CD8-positive, alpha-beta memory T cell (primary cell): ENCODE measurements at places on chromosomes 13 and 19. TPM values are rescaled to one million over a fixed set of nuclear protein-coding genes. Genes with fewer than 3 reads are reported as not detected.

CELF5 gene
- total RNA-seq, result 0.11 TPM

UPF1 gene
- total RNA-seq, result 97.2 TPM

TEX101 gene
- not detected for total RNA-seq

ZNF723 gene
- not detected for total RNA-seq

RFPL4AL1 gene
- not detected for total RNA-seq

CPB2 gene
- not detected for total RNA-seq

NCR1 gene
- total RNA-seq, result not detected

BAX gene
- 331 TPM for total RNA-seq

CEACAM6 gene
- not detected for total RNA-seq

- DNase-seq, result no peak
- peaks cover 30% of the 10 kb centered on the region for H3K27me3 ChIP-seq
- H3K4me3 ChIP-seq, result no peak overlapping the region
- H3K27ac ChIP-seq, result no peak overlapping the region
- no peaks in the 10 kb centered on the region for H3K36me3 ChIP-seq
These were observed 2.0 kb downstream of the SLC8A2 start for GRCh38 chr19:47469719-47470118.

- peak overlapping the region; percentile 70 for H3K27ac ChIP-seq
- H3K36me3 ChIP-seq, result no peaks in the 10 kb centered on the region
- H3K4me3 ChIP-seq, result peak overlapping the region; percentile 58
- H3K27me3 ChIP-seq, result no peaks in the 10 kb centered on the region
- DNase-seq, result no peak
These were observed 2.6 kb downstream of the ZBTB7A start for GRCh38 chr19:4064149-4064495.

- no peak overlapping the region for H3K4me3 ChIP-seq
- peaks cover 5% of the 10 kb centered on the region for H3K27me3 ChIP-seq
- no peaks in the 10 kb centered on the region for H3K4me1 ChIP-seq
- no peak for DNase-seq
- H3K27ac ChIP-seq, result no peak overlapping the region
These were observed 181.4 kb downstream of the KCTD15 start for GRCh38 chr19:33977756-33978685.

GRCh38 chr13:106701771-106702341 is 133.9 kb upstream of the ARGLU1 start:
- H3K4me1 ChIP-seq, result no peaks in the 10 kb centered on the region
- H3K4me3 ChIP-seq, result no peak overlapping the region
- no peak for DNase-seq
- no peak overlapping the region for H3K27ac ChIP-seq

GRCh38 chr13:113770441-113770840 is 11.4 kb downstream of the TMEM255B start:
- no peak for DNase-seq
- no peaks in the 10 kb centered on the region for H3K4me1 ChIP-seq
- no peak overlapping the region for H3K27ac ChIP-seq
- H3K4me3 ChIP-seq, result no peak overlapping the region
- no peaks in the 10 kb centered on the region for H3K27me3 ChIP-seq

- H3K4me3 ChIP-seq, result no peak overlapping the region
- no peaks in the 10 kb centered on the region for H3K4me1 ChIP-seq
- no peaks in the 10 kb centered on the region for H3K27me3 ChIP-seq
- no peak overlapping the region for H3K27ac ChIP-seq
These were observed 10.5 kb upstream of the GPC6 start for GRCh38 chr13:93216122-93216521.

- no peaks in the 10 kb centered on the region for H3K27me3 ChIP-seq
- H3K4me1 ChIP-seq, result no peaks in the 10 kb centered on the region
- no peak for DNase-seq
- H3K27ac ChIP-seq, result no peak overlapping the region
- H3K4me3 ChIP-seq, result no peak overlapping the region
- H3K36me3 ChIP-seq, result no peaks in the 10 kb centered on the region
These were observed 236.2 kb upstream of the HTR2A start for GRCh38 chr13:47133011-47133445.

DNA sequence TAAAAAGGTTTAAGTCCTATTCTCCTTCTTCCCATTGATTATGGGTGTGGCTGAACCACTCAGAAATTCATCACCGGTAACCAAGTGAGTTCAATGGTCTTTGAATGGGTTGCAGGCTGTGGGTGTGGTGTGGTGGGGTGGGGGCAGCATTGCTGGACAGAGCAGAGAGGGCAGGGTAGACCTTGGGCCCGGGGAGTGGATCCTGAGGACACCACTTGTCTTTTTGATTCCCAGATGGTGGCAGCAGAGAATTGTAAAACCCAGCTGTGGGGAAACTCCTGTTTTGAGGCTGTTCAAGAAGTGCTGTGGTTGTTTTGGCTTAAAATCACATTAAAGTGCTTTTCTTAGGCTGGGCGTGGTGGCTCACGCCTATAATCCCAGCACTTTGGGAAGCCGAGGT is 45.8 kb upstream of the RGCC start:
- H3K36me3 ChIP-seq, result no peaks in the 10 kb centered on the region
- H3K27ac ChIP-seq, result no peak overlapping the region
- H3K4me3 ChIP-seq, result no peak overlapping the region

- no peak overlapping the region for H3K27ac ChIP-seq
- H3K4me1 ChIP-seq, result no peaks in the 10 kb centered on the region
- no peaks in the 10 kb centered on the region for H3K36me3 ChIP-seq
- peak; percentile 54 for DNase-seq
- no peaks in the 10 kb centered on the region for H3K27me3 ChIP-seq
These were observed 11.4 kb downstream of the TPGS1 start for GRCh38 chr19:518598-519231.

- DNase-seq, result peak; percentile 16
- no peaks in the 10 kb centered on the region for H3K4me1 ChIP-seq
- no peaks in the 10 kb centered on the region for H3K27me3 ChIP-seq
- H3K4me3 ChIP-seq, result no peak overlapping the region
- H3K36me3 ChIP-seq, result no peaks in the 10 kb centered on the region
These were observed 16.5 kb downstream of the C2CD4C start for GRCh38 chr19:392375-392970.

DNA sequence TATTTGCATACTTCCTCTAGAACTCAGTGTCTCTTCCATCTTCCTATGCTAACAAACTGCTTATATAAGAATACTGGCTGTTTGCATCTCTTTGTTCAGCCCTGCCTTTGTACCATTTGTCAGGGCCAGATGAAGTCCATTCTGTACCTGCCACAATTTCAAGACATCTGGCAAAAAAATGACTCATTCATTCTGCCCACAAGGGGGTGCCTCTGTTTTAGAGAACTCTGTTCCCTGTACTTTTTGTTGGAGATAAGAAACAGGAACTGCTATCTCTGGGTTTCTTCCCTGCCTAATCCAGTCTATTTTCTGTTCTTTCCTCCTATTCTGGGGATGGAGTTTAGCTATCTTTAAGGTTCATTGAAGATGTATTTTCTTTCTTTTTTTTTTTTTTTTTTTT is 23.0 kb downstream of the ZNF568 start:
- H3K36me3 ChIP-seq, result peaks cover 35% of the 10 kb centered on the region
- H3K27me3 ChIP-seq, result no peaks in the 10 kb centered on the region
- H3K4me1 ChIP-seq, result no peaks in the 10 kb centered on the region
- no peak overlapping the region for H3K4me3 ChIP-seq
- DNase-seq, result no peak

- no peak overlapping the region for H3K27ac ChIP-seq
- no peak for DNase-seq
- H3K4me1 ChIP-seq, result no peaks in the 10 kb centered on the region
- H3K27me3 ChIP-seq, result peaks cover 4% of the 10 kb centered on the region
- H3K4me3 ChIP-seq, result no peak overlapping the region
These were observed 28.8 kb upstream of the TUBGCP3 start for GRCh38 chr13:112616586-112617362.

GRCh38 chr13:91024157-91024792 is 323.2 kb upstream of the MIR17HG start:
- no peaks in the 10 kb centered on the region for H3K36me3 ChIP-seq
- no peaks in the 10 kb centered on the region for H3K27me3 ChIP-seq
- H3K4me1 ChIP-seq, result no peaks in the 10 kb centered on the region
- no peak for DNase-seq

GRCh38 chr13:43776501-43777079 is 10.2 kb downstream of the ENOX1 start:
- H3K36me3 ChIP-seq, result no peaks in the 10 kb centered on the region
- H3K27ac ChIP-seq, result no peak overlapping the region
- no peaks in the 10 kb centered on the region for H3K27me3 ChIP-seq
- H3K4me1 ChIP-seq, result no peaks in the 10 kb centered on the region
- no peak overlapping the region for H3K4me3 ChIP-seq

GRCh38 chr13:20174656-20175405 is 14.0 kb upstream of the GJA3 start:
- H3K27me3 ChIP-seq, result peaks cover 14% of the 10 kb centered on the region
- DNase-seq, result no peak

DNA sequence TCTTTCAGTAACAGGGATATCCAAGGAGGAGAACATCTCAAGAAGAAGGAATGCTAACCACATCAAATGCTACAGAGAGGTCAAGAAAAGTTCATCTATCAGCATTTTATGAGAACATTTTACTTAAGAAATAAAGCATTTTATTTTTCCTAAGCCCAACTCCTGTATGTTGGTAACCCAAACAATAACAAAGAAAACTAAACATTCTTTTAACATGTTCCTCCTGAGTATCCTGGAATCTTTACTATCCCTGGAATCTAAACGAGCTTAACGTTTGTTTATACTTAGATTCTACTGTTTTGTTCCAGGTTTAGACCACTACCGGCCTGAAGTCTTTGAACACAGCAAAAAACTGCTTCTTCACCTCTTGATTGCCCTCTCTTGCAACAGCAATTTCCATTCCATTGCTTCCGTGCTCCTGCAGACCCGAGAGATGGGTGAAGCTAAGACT is 89.7 kb downstream of the ZAR1L start:
- H3K4me3 ChIP-seq, result no peak overlapping the region
- no peaks in the 10 kb centered on the region for H3K36me3 ChIP-seq
- no peaks in the 10 kb centered on the region for H3K4me1 ChIP-seq
- H3K27ac ChIP-seq, result no peak overlapping the region
- no peak for DNase-seq
- H3K27me3 ChIP-seq, result no peaks in the 10 kb centered on the region

GRCh38 chr13:41541142-41541938 is 84.0 kb downstream of the RGCC start:
- no peak for DNase-seq
- no peak overlapping the region for H3K4me3 ChIP-seq
- no peak overlapping the region for H3K27ac ChIP-seq
- H3K4me1 ChIP-seq, result no peaks in the 10 kb centered on the region
- H3K27me3 ChIP-seq, result no peaks in the 10 kb centered on the region

DNA sequence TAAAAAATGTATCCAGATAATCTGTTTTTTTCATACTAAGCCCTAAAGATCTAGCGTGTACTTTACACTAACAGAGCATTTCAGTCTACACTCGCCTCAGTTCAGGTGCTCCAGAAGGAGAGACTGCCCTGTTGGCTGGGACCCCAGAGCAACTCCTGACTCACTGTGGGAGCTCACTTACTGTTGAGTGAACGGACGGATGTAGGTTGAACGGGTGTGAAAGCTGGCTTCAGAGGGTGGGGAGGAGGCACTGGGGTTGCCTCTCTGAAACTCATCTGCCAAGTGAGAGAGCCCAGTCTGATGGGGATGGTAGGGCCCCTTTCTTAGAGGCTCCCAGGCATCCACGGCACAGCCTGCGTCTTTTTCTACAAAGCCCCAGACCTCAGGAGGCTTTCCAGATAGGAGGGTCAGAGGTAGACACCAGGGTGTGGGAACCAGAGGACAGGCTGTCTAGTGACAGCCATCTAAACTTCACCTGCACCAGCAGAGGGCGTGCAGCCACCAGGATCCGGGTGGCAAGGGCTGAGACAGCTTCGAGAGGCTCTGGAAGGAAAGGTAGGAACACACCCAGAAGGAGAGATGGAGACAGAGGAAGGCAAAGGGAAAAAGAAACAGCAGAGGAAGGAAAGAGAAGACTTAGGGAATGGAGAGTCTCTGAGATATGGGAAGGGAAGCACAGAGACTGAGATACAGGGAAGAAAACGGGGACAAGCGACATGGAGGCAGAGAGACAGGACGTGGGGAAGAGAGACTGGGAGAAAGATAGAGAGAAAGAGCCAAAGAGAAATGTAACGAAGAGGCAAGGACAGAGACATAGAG is 3.7 kb downstream of the KASH5 start:
- peak; percentile 64 for DNase-seq
- no peaks in the 10 kb centered on the region for H3K36me3 ChIP-seq

- no peaks in the 10 kb centered on the region for H3K36me3 ChIP-seq
- no peak overlapping the region for H3K27ac ChIP-seq
- no peak for DNase-seq
- H3K4me1 ChIP-seq, result no peaks in the 10 kb centered on the region
These were observed 448.3 kb downstream of the EFNB2 start for GRCh38 chr13:106087201-106087600.

DNA sequence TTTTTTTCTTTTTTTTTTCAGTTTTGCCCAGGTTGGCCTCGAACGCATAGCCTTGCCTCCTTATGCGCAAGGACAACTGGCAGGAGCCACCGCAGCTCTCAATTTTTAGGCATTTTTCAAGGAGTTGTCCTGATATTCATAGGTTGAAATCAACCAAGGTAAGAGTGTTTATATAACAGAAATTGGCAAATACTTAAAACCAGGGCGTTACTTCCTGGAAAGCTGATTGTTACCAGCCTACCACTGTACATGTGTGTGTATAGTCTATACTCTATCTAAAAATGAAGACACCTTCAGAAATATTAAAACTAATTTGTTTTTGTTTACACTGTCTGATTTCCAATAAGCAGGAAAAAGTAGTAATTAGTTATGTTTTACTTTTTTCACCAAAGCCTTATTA is 39.2 kb downstream of the GPC6 start:
- H3K4me1 ChIP-seq, result no peaks in the 10 kb centered on the region
- H3K4me3 ChIP-seq, result no peak overlapping the region
- H3K27ac ChIP-seq, result no peak overlapping the region
- H3K27me3 ChIP-seq, result no peaks in the 10 kb centered on the region
- DNase-seq, result no peak

DNA sequence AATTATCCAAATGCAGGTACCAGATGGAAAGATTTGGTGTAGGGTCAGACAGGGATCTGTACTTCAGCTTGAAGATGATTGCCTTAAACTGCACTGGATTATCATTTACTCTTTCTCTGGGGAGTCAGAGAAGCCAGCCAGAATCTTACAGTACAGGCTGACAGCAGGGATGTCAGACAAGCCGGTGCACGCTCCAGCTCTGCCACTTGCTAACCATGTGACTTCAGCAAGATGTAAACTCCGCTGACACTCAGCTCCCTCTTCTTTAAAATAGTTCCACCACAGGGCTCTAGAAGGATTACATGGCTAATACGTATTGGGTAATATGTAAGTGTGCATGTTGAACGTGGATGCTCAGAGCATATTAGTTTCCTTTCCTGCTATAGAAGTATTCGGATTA is 251.4 kb upstream of the MAB21L1 start:
- H3K4me1 ChIP-seq, result no peaks in the 10 kb centered on the region
- H3K27ac ChIP-seq, result no peak overlapping the region
- H3K27me3 ChIP-seq, result no peaks in the 10 kb centered on the region
- H3K36me3 ChIP-seq, result no peaks in the 10 kb centered on the region
- no peak overlapping the region for H3K4me3 ChIP-seq

DNA sequence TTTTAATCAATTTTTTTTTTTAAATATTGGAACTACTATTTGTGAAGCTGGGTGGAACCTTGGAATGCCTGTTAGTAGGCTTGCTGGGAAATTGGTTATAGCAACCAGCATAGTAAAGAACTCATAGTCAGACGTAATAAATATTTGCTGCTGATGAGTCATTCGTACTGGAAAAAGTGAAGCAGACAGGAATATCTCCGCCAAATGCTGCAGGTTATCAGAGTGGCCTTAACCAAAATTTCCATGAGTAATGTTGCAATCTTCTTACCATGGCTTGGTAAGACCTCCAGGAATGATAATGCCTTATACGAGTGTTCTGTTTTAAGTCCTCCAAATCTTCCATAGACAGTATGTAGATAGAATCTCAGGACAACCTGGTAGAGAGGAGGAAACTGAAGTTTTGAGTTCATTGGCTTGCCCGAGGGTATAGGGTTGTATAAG is 34.2 kb downstream of the MBNL2 start:
- H3K4me3 ChIP-seq, result no peak overlapping the region
- no peaks in the 10 kb centered on the region for H3K36me3 ChIP-seq
- H3K4me1 ChIP-seq, result peaks cover 18% of the 10 kb centered on the region
- DNase-seq, result no peak
